ENCODE measurements at places on chromosomes 11 and 22.

- DNase-seq = no peak
Observed at GRCh38 chr11:77669848-77670511, 32.4 kb upstream of the CLNS1A start.

DNA sequence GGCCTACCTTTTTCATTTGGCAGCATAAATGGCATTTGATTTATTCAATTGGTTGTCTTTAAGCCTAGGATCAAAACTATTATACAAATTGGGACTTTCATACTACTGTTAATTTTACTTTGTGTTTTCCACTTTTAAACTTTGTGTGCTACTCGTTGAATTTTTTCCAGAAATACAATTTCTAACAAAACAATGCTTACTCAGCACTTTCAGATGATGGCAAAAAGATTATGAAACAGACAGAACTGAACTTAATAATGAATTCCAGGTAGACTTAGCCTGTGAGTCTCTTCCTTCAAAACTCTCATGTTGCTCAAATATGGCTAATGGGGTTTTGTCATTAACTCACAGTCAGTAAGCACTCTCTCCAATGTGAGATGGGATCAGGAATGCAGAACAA is 26.3 kb downstream of the OR5T2 start:
- DNase-seq = no peak

- no peak for DNase-seq
Observed at GRCh38 chr11:76770642-76771445, 12.3 kb upstream of the TSKU start.

DNA sequence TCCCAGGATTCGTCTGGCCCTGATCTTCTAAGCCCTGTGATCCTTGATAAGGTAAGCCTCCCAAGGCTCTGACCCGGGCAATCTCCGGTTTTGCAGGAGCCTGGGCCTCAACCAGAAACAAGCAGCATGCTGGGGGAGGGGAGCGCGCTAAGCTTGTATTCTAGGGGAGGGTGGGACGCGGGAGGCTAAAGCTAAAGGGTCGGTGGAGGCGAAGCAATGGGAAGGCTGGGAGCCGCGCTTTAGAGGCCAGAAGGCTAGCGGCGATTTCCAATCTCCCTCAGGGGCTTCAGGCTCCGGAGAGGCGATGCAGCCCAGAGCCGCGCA is 753 bp downstream of the PTPN5 start:
- DNase-seq = no peak

DNA sequence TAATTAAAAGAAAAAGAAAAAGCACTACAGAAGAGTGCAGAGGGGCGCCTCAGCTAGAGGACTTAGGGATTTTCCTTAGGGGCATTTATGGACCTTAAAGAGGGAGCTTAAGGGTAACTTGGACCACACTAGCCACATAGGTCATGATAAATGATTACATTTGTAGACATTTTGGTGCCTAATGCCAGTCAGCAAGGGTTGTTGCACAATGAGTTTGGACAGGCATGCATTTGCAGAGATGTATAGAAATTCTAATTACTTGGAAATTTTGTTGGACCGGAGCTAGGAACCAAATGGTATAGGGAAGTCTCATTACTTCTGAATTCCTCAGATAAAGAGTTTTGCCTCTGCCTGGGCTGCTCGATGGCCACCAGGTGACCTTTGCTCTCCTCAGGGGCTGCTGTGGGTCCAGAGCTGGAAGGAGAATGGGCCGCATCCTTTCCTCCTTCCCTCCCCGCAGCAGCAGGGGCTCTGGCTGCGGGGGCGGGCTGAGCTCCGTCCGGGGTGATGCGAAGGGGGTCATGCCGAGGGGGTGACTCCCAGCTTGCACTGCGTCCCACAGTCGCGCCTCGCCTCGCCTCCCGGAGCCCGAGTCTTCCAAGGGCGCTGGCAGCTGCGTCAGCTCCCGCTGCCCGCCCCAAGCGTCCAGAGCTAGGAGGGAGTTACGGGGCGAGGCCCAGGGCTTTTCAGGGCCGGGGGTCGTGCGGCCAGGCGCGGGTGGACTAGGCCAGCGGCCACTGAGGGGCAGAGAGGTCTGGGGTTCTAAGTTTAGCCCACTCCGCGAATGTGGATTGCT is 20.3 kb upstream of the MALAT1 start:
- no peak for DNase-seq

DNA sequence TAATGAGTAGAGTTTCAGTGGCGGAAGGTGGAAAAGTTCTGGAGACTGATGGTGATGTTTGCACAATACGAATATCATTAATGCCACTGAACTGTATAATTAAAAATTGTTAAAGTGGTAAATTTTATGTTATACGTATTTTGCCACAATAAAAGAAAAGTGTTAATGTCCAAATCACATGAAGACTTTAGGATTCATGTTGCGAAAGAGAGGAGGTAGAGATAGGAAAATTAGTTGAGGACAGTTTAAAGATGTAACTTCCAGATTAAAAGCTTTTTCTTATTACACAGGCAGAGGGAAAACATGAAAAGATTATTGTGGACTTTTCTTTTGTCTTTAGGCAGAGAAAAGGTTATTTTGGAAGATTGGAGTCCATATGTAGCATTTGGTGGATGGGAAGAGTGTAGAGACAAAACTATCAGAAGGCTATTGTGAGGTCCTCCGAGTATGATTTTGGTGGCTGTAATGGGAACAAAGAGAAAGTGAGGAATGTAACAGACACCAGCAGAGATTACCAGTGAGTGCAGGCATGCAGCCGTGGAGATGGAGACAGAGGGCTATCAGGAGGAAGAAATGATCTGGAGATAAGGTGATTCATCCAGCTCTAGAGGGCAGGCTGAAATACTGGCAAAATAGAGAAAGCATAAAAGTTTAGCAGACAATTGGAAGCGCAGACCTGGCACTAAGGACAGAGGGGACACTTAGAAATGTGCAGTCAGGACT is 12.5 kb downstream of the VPS26B start:
- no peak for DNase-seq

DNA sequence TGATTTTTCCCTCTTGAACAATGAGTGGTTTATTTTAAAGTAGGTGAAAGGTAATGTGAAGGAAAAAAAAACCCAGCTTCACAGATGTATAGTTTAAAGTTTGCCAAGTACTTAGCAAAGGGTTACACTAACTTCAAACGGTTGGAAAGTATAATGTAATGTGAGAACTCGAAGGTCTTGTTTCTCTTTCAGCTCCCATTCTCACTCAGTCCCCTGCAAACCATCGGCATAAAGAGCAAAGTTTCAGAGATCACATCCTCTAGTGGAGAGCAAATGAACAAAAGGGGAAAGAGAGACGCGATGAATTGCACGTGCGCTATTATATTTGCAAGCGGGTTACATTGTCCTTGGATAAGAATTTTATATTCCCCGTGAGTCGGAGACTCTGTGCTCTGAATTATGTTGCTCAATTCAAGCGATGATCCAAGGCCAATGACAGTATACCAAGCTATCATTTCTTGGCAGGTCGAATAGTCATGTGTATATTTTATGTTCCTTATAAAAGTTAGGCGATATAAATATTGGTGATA is 37.6 kb upstream of the BIRC3 start:
- no peak for DNase-seq

- DNase-seq = no peak
Observed at GRCh38 chr22:42376711-42377554, 55.3 kb downstream of the NFAM1 start.

- DNase-seq = no peak
Observed at GRCh38 chr22:46262449-46263215, 511 bp downstream of the PKDREJ start.

DNA sequence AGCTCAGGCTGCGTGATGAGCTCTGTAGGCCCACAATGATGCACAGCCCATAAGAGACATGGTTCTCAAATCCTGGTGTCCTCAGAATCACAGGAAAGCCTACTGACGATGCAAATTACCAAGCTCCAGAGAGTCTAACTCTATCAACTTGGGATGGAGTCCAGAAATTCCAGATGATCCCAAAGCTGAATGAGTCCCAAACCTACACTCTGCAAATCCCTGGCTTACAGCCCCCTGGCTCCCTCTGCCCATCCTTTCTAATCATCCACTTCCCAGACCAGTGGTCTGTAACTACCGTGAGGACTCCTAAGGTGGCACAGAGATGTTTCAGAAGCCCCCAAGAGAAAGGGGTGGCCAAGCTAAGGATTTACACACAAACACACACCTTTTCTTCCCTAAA is 13.5 kb downstream of the ARFGAP2 start:
- no peak for DNase-seq

GRCh38 chr11:116849486-116849885 is 12.1 kb upstream of the APOA1 start:
- DNase-seq = no peak

DNA sequence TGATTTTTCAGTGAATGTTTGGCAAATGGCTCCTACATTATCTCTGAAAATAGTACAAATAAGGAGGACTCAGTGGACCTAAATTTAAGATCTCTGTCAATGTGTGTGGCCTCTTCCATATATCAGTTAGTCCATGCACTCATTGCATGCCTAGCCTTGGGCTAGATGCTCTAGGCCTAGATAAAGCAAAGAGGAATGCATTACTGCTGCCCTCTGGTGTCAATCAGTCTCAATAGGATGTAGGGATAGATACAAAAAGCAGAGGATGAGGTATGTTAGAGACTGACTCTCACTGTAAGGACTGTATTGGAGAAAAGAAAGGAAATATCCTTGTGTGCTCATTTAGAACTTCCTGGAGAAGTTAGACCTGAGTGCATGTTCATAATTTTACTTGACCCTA is 42.0 kb downstream of the MS4A2 start:
- no peak for DNase-seq

Measured in anterior cingulate cortex (tissue), 58 donors.